Psoas muscle (tissue), 8 donors: ENCODE measurements at places on chromosomes 1 and 21. TPM values are rescaled to one million over a fixed set of nuclear protein-coding genes. Genes with fewer than 3 reads are reported as not detected.
A peak's percentile ranks its signal among the peaks of the same experiment; 100 is the strongest.

- no peak for DNase-seq
- peak within 1 kb of the TSS; percentile 21 for H3K4me3 ChIP-seq
- H3K4me1 ChIP-seq, result peaks cover 9% of the 10 kb centered on the region
- H3K27ac ChIP-seq, result no peak within 1 kb of the TSS
Observed at GRCh38 chr21:37916310-37917051, at the start of gene KCNJ6. KCNJ6 (minus strand) TSS chr21:37916457; CDS start chr21:37840682, 75,775 bp downstream.

DNA sequence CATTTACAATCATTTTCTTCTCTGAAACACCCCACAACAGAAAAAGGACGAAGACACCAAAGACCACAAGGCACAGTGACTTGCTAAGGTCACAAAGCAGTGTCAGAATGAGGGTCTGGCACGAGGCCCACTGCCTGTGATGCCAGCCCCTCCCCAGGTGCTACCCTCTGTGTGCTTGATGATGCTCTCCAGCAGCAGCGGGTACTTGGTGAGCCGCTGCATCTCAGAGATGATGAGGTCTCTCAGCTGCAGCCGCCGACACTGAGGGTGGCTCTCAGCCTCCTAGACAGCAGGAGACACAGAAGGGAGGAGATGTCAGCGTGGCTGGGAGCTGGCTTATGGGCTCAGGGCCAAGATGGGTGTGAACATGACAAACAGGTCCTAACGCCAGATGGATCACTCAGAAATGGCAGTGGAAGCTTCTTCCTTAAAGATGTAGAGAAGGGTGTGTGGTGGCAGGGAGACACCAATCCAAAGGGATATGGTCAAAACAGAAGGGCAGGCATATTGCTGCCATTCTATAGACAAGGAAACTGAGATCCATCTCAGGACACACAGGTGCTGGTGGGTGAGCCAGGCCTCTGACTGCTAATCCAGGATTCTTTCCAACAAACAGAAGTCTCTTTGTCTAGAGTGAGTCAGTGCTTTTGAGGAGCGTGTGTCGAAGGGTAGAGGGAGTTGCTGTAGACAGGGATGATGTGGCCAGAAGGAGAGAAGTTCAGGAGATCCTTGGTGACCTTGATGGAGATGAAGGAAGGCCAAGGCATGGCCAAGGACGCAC lies 25.6 kb downstream of the LRRC71 start:
- H3K27ac ChIP-seq, result no peak overlapping the region
- no peaks in the 10 kb centered on the region for H3K27me3 ChIP-seq
- H3K4me1 ChIP-seq, result no peaks in the 10 kb centered on the region
- H3K4me3 ChIP-seq, result no peak overlapping the region

GRCh38 chr1:205578780-205579571 lies 52.8 kb downstream of the ELK4 start:
- peaks cover 2% of the 10 kb centered on the region for H3K27me3 ChIP-seq
- peaks cover 4% of the 10 kb centered on the region for H3K4me1 ChIP-seq
- H3K36me3 ChIP-seq, result no peaks in the 10 kb centered on the region
- no peak for DNase-seq
- H3K4me3 ChIP-seq, result no peak overlapping the region

DNA sequence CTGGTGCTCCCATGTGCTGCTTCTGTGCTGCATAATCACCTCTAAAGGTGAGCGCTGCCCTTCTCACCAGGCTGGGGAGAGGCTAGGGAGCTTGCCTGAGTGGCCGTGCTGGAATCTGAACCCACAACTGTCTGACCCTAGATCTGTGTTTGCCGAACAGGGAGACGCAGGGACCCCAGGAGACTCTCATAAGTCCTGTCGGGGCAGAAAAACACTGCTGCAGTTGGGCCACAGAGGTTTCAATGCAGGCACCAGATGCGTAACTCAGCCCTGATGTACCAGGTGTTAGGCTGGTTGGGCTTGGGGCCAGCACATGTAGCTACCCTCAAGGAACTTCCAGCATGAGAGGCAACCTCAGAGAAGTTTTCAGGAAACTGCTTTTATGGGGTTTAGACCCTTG lies 49.5 kb upstream of the DMRTB1 start:
- H3K4me3 ChIP-seq, result no peak overlapping the region
- no peaks in the 10 kb centered on the region for H3K4me1 ChIP-seq
- DNase-seq, result no peak

- H3K36me3 ChIP-seq, result no peaks in the 10 kb centered on the region
- no peaks in the 10 kb centered on the region for H3K27me3 ChIP-seq
- H3K4me3 ChIP-seq, result no peak overlapping the region
- no peak for DNase-seq
- no peaks in the 10 kb centered on the region for H3K4me1 ChIP-seq
Observed at GRCh38 chr1:15457585-15457984, 1.1 kb downstream of the CELA2A start.

- H3K4me1 ChIP-seq, result no peaks in the 10 kb centered on the region
- no peaks in the 10 kb centered on the region for H3K27me3 ChIP-seq
- H3K27ac ChIP-seq, result no peak overlapping the region
- H3K4me3 ChIP-seq, result no peak overlapping the region
Observed at GRCh38 chr1:29821605-29822004, 585.3 kb downstream of the PTPRU start.

The PDZK1IP1 gene
- 0.81 TPM for total RNA-seq

DNA sequence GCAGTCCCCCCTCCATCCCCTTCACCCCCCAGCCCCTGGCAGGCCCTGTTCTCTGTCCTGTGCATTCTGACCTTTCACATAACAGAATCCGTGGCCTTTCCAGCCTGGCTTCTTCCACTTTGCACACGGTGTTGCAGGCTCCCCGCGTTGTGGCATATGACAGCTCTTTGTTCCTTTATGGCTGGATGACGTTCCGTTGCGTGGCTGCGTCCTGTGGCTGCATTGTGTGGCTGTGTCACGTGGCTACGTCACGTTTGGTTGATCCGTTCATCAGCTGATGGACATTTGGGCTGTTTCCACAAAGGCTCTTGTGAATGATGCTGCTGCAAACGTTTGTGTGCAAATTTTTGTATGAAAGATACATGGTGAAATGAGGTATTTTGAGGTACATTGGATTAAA lies 53.3 kb downstream of the PDE9A start:
- H3K27me3 ChIP-seq, result no peaks in the 10 kb centered on the region
- DNase-seq, result no peak
- no peak overlapping the region for H3K4me3 ChIP-seq
- H3K27ac ChIP-seq, result no peak overlapping the region

- peak; percentile 53 for DNase-seq
- no peak overlapping the region for H3K4me3 ChIP-seq
- H3K36me3 ChIP-seq, result peaks cover 100% of the 10 kb centered on the region
- no peak overlapping the region for H3K27ac ChIP-seq
Observed at GRCh38 chr1:20654104-20654690, 7.0 kb downstream of the DDOST start.

The THRAP3 gene
- total RNA-seq, result 120 TPM

The ANKRD13C gene
- total RNA-seq, result 11.9 TPM

DNA sequence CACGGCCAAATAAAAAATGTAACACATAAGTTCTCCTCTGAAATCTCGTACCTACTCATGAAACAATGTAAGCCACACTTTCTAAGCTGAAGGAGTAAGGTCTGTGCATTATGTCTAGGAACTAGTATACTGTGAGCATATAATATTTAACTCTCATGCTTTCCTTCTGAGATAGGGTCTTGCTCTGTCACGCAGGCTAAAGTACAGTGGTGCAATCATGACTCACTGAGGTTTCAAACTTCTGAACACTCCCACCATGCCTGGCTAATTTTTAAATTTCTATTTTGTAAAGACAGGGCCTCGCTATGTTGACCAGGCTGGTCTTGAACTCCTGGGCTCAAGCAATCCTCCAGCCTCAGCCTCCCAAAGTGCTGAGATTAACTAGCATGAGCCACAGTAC lies 71.3 kb downstream of the AHCTF1 start:
- no peak overlapping the region for H3K4me3 ChIP-seq
- no peaks in the 10 kb centered on the region for H3K4me1 ChIP-seq
- H3K27me3 ChIP-seq, result no peaks in the 10 kb centered on the region
- H3K27ac ChIP-seq, result no peak overlapping the region

DNA sequence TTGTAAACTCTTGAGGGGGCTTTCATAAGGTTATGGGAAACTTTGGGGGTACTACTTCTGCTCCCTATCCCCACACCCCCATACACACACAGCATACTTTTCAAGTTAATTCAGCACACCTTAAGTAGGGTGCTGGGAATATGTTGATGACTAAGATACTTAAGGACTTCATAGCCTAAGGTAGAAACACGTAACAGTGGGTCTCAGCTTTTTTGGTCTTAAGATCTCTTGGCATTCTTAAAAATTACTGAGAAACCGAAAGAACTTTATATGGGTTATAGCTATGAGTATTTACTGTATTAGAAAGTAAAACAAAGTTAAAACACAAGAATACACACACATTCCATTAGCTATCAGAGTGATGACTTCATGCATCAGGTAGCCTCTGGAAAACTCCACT lies 2.1 kb downstream of the OTUD3 start:
- no peak for DNase-seq
- no peaks in the 10 kb centered on the region for H3K36me3 ChIP-seq
- H3K4me3 ChIP-seq, result no peak overlapping the region
- H3K4me1 ChIP-seq, result peaks cover 23% of the 10 kb centered on the region
- no peak overlapping the region for H3K27ac ChIP-seq
- no peaks in the 10 kb centered on the region for H3K27me3 ChIP-seq

The TMEM61 gene
- total RNA-seq, result not detected

- H3K36me3 ChIP-seq, result no peaks in the 10 kb centered on the region
- H3K4me3 ChIP-seq, result peak overlapping the region; percentile 74
- no peak for DNase-seq
- H3K4me1 ChIP-seq, result peaks cover 47% of the 10 kb centered on the region
Observed at GRCh38 chr1:205230982-205231381, 3.2 kb downstream of the TMCC2 start.

DNA sequence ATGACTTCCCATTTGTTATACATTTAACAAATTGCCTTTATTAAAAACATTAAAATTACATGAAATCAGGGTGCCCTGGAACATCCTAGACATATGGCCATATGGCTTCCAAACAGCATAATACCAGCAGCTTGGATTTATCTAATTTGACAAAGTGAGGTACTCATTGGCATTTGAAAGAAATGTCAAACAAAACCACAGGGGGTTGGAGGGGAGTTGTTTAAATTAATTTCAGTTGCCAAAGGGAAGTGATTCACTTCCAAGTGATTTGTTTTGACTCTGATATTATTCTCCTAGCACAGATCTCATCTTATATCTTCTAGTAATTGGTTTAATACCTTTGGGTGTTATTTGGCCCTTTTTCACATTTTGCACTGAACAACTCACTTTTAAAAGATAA lies 24.5 kb upstream of the POU2F1 start:
- no peak overlapping the region for H3K27ac ChIP-seq
- H3K36me3 ChIP-seq, result no peaks in the 10 kb centered on the region
- no peaks in the 10 kb centered on the region for H3K27me3 ChIP-seq
- DNase-seq, result no peak

The TFAP2E gene
- total RNA-seq, result not detected

- no peak for DNase-seq
- no peak overlapping the region for H3K4me3 ChIP-seq
- H3K36me3 ChIP-seq, result no peaks in the 10 kb centered on the region
- no peaks in the 10 kb centered on the region for H3K4me1 ChIP-seq
- H3K27me3 ChIP-seq, result no peaks in the 10 kb centered on the region
Observed at GRCh38 chr21:17554679-17555465, 42.0 kb downstream of the CXADR start.

- H3K4me3 ChIP-seq, result no peak overlapping the region
- no peak for DNase-seq
- no peaks in the 10 kb centered on the region for H3K27me3 ChIP-seq
Observed at GRCh38 chr1:170306948-170307347, 161.2 kb downstream of the NTMT2 start.

DNA sequence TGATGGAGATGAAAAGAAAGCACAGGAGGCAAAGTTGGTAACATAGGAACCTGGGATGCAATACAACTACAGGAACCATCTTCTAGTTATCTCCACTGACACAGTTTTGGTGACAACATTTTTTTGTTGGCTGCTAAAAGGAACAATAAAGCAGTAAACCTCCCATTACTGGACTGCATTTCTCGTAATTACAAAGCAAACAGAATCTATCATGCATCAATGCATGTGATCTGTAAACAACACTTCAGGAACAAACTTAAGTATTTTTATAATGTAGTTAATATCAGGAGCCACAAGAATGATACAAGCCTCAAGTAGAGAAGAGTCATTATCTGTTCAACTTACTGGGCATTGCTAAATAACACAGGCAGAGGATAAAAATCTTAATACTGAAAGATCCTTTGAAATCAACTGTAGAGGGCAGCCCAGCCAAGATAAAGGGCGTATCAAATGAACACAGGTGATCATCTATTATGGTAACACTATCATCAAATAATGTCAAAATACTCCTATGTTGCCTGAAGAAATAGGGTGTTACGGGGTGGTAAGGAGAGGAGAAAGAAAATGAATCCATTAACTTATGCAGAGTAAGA lies 193.3 kb downstream of the EIF4G3 start:
- H3K4me1 ChIP-seq, result peaks cover 31% of the 10 kb centered on the region
- no peak overlapping the region for H3K4me3 ChIP-seq
- no peak for DNase-seq

- H3K27me3 ChIP-seq, result no peaks in the 10 kb centered on the region
- no peaks in the 10 kb centered on the region for H3K4me1 ChIP-seq
- no peak overlapping the region for H3K27ac ChIP-seq
Observed at GRCh38 chr1:11468878-11469277, 10.1 kb upstream of the DISP3 start.

DNA sequence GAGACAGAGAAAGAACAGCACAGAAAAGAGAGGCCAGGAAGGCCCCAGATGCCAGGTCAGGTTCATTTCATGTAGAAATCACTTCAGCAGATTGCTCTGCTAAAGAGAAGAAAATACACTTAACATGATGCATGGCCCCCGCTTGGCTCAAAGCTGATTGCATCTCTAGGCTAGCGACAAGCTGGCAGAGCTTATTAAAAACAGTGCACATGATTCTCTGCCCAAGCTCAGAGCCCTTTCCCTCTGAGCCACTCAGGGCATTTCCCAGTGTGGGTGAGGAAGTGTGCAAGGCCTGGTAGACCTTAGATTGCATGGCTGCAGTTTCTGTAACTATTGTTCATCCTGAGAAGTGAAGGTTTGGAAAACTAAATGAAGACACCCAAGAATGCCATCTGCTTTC lies 3.3 kb upstream of the CAPN9 start:
- DNase-seq, result no peak
- no peaks in the 10 kb centered on the region for H3K36me3 ChIP-seq
- no peaks in the 10 kb centered on the region for H3K4me1 ChIP-seq
- H3K4me3 ChIP-seq, result no peak overlapping the region
- no peaks in the 10 kb centered on the region for H3K27me3 ChIP-seq

- no peaks in the 10 kb centered on the region for H3K27me3 ChIP-seq
- no peak overlapping the region for H3K27ac ChIP-seq
- DNase-seq, result no peak
- H3K4me1 ChIP-seq, result peaks cover under 1% of the 10 kb centered on the region
Observed at GRCh38 chr1:6632588-6633514, 8.2 kb downstream of the THAP3 start.

- H3K27ac ChIP-seq, result no peak within 1 kb of the TSS
- no peaks in the 10 kb centered on the region for H3K4me1 ChIP-seq
- no peak for DNase-seq
Observed at GRCh38 chr1:158353303-158354075, at the start of gene CD1E. CD1E (plus strand) TSS chr1:158353894; CDS start chr1:158353989, 95 bp downstream.

The GJC2 gene
- total RNA-seq, result 0.37 TPM
